HT1080 (cell line): ENCODE measurements at places on chromosomes 4 and X. TPM values are rescaled to one million over a fixed set of nuclear protein-coding genes. Genes with fewer than 3 reads are reported as not detected.

- no peak for DNase-seq
Measured at GRCh38 chr4:15552557-15553362, 83.1 kb downstream of the CC2D2A start.

GRCh38 chr4:116530048-116530447 lies 555.3 kb downstream of the TRAM1L1 start:
- no peak for DNase-seq

DNA sequence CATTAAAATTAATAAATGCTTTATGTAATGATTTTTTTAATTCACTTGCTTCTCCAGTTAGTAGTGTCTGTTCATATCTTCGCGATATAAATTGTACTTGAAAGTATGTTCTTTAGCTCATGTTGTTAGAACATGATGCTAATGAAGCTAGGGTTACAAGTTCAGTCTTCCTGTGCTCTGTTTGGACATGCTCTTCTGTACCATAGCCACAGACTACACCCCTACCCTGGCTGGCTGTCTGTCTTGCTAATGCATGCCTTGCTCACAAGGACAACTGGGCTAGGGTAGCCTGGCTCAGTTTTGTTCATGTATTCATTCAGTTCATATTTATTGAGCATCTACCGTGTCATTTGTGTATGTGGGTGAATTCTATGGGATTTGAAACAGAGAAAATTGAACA lies 50.8 kb upstream of the MTMR1 start:
- no peak for DNase-seq

- peak; percentile 52 for DNase-seq
Measured at GRCh38 chr4:15677507-15677988, 4.1 kb upstream of the FAM200B start.

GRCh38 chr4:83894831-83895230 lies 358.9 kb downstream of the GPAT3 start:
- no peak for DNase-seq

Gene TLR10
- 0.03 TPM in 1 of 2 replicates, not detected in the other for total RNA-seq

- DNase-seq, result no peak
Measured at GRCh38 chr4:2930135-2930757, 33.0 kb downstream of the NOP14 start.

DNA sequence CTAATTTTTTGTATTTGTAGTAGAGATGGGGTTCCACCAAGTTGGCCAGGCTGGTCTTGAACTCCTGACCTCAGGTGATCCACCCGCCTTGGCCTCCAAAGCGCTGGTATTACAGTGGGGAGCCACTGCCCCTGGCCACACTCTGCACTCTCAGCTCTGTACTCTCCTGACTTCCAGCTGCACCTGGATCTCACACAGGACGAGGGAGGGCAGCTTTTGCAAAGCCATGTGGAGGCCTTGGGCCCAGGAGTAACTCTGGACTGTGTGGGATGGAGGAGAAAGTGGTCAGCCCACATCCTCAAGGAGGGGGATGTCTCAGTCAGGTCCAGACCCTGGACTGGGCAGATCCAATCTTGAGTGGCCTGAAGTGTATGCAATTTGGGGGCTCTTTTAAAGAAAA lies 23.0 kb downstream of the NAT8L start:
- no peak for DNase-seq

- peak; percentile 68 for DNase-seq
Measured at GRCh38 chr4:7815562-7815961, 124.1 kb downstream of the AFAP1 start.

DNA sequence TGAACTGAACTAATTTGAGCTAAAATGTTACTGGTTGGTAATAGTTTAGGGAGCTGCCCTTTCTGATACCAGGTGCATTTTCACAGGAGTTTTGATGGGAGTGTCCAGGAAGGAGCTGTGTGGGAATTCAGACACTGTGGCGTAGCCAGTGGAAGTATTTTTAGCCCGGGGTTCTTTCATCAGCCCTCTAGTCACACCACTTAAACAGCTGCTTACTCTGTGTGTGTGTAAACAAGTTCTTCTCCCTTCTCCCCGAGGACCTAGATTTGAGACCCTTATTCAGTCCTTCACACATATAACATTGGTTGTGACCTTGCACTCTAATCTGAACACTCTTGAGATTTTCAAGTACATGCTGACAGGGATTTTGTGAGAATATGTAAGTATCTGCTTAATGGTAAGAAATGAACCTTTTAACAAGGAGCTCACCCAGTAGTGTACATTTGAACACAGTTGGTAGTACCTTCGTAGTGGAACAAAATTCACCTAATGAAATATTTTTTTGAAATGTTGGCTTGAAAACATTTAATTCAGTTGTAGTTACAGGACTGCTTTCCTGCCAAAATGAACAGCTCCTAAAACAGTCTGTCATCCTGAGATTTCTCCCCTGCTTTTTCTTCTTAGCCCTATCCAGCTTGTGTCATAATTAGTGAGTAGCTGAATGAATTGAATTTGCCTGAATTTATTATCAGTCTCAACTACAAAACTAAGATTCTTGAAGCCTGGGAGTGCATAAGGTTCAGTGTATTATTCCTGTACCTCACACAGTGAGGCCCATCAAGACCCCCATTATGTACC lies 61.8 kb downstream of the BMPR1B start:
- no peak for DNase-seq
